CD4-positive, alpha-beta T cell (primary cell): ENCODE measurements at places on chromosomes 7 and 10.

- DNase-seq: peak; percentile 20
Measured at GRCh38 chr10:35409094-35409582, 72.8 kb downstream of the CCNY start.

DNA sequence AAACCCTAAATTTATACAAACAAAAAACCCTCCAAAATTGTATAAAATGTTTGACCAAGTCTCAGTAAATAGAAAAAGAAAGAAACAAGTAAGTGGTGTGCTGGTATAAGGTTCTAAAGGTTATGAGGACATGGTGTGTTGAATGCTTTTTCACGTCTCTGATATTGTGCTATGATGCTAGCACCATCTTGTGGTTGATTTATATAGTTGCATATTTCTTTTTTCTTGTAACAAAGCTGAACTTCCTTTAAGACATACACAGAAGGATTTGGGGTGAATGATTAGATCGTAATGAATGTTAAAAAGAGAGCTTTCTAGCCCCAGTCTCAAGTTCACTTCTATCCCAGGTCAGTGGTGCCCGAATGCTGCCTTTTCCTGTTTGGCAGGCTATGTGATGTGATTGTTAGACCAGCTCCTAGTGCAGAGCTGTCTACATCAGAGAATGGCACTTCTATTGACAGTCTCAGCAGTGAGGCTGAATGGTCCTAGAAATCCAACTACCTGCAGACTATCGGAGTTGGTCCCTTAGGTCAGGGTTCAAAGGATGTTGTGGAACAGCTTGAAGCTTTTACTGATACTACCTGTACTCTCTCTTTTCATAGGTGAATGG is 25.0 kb downstream of the VTI1A start:
- DNase-seq: no peak

GRCh38 chr7:157712666-157713235 is 375.9 kb downstream of the DNAJB6 start:
- no peak for DNase-seq

DNA sequence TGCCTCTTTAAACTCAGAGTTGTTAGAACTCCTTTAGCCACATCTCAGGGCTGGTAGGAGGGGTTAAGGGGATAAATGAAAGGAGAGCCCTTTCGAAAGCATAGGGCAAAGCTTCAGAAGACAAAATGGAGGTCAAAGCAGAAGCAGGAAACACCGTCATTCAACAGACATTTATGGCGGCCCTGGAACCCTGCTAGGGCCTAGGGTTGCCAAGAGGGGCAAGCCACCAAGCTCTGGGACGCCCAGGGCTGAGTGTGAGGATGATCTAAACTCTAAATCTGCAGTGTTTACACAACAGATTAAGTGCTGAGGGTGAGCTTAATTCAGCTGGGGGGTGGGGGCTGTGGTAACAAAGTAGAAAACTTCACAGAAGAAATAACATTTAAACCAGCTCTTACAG is 79.0 kb upstream of the NFE2L3 start:
- DNase-seq: no peak

DNA sequence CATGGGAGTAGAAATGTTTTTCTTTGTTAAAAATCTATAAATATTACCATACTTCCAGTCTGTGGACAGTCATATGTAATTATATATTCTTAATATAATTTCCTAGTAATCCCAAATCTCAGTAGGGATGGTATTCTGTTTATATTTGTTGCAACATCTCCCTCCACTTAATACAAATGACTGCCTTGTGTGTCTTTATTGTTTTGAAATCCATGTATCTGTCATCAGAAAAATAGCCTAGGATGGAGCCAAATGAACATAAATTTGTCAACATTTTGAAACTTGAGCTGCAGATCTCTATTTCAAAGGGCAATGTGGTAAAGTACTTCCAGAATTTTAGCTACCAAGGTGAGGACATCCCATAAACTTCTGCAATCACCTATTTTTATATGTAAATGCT is 290.7 kb downstream of the TSPAN12 start:
- no peak for DNase-seq

DNA sequence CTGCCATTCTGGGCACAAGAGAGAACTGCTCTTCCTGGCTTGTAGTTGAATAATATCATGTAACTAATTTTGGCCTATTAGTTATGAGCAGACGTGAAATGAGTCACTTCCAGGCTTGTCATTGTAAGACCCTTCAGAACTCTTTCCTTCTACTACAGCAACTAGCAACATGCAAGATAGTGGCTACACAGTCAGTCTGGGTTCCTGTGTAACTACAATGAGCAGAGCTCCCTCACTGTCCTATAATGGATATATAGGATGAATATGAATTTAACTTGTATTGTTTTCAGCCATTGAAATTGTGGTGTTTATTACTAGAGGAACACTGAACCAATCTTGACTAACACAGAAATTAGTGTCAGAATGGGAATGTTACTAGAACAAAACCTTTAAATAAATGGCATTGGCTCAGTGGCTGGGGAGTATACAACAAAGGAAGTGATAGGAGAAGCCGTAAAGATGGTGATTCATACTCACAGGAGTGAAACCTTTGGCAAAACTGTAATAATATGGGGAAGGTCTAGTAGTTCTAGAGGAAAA is 2.9 kb upstream of the MTPN start:
- DNase-seq: no peak

DNA sequence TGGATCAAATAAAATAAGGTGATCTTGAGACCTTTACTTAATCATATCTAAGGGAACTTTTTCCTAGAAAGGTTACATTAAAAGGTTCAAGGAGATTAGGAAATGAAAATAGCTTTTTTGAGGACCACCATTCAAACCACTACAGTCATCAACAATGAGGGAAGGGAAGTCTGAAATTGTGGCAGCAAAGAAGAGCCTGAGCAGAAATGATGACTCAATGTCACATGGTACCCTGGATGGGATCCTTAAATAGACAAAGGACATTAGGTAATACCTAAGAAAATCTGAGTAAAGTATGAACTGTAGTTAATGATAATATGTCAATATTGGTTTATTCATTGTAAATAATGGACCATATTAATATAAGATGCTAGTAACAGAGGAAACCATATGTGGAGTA is 236.0 kb downstream of the SEMA3D start:
- DNase-seq: no peak

DNA sequence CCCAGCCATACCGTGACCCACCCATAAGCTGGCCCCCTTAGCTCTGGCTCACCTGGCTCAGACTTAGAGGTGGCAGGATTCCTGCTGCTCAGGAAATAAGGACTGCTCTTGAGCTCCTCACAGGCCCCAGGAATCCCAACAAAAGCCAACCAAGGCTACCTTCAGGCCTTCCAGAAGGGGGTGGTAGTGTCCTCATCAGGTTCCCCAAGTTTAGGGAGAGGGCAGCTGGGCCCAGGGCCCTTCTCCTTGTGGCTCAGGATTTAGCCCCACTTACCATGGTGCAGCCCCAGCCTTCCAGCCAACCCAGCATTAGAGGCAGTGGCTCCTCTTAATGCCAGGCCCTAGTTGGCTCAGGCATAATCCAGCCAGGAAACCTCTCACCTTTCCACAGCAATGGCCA is 23.5 kb downstream of the NPFFR1 start:
- DNase-seq: no peak

DNA sequence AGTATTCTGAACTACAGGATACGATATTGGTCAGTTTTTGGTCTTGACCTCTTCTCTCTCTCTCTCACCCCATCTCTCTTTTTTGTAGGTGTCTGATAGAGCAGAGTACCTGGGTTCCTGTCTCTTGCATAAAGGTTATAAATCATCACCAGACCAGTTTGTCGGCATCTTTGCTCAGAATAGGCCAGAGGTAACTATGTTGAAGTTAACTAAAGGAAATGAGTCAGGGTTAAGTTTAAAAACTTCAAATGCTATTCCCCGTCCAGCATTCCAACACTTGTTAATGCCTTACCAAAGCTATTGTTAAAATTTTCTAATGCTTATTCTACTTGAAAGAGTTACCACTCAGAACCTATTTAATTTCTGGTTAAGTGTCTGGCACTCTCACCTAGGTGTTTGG is 30.7 kb downstream of the ACSL5 start:
- DNase-seq: no peak

- no peak for DNase-seq
Measured at GRCh38 chr7:140219672-140220524, 43.1 kb upstream of the KDM7A start.

DNA sequence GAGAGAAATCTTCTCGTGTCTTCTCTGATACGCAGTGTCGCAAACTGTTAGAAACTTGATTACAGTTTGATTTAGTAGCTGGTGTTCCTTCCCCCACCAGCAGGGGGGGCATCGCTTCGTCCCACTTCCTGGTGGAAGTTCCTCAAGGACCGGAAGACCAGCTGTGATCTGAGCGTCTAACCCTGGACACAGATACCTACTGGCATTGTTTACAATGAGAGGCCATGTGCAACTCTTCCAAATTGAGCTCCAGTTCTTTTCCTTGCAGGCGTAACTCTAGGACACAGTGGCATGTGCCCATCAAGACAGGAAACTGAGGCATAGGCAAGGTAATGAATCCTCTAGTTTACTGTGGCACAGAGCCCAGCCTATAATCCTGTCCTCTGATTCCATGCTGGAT is 219.0 kb downstream of the CCDC3 start:
- peak; percentile 30 for DNase-seq

GRCh38 chr7:2725178-2726105 is 37.4 kb downstream of the AMZ1 start:
- DNase-seq: no peak

DNA sequence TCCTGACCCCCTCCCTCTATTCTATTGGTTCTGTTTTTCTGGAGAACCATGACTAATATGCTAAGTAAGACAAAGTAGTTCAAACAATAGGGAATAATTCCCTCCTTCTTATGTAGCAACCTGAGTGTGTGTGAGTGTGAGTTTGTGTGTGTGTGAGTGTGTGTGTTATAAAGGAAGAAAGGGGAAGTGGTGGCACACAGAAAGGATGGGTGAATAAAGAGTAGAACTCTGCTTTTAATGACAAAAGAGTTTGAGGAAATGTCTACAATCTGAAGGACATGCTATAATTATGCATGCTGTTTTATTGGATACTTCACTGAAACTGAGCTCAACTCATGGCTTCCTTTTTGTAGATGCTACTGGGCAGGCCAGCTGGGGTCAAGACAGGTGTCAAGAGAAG is 489.5 kb downstream of the REEP3 start:
- no peak for DNase-seq

DNA sequence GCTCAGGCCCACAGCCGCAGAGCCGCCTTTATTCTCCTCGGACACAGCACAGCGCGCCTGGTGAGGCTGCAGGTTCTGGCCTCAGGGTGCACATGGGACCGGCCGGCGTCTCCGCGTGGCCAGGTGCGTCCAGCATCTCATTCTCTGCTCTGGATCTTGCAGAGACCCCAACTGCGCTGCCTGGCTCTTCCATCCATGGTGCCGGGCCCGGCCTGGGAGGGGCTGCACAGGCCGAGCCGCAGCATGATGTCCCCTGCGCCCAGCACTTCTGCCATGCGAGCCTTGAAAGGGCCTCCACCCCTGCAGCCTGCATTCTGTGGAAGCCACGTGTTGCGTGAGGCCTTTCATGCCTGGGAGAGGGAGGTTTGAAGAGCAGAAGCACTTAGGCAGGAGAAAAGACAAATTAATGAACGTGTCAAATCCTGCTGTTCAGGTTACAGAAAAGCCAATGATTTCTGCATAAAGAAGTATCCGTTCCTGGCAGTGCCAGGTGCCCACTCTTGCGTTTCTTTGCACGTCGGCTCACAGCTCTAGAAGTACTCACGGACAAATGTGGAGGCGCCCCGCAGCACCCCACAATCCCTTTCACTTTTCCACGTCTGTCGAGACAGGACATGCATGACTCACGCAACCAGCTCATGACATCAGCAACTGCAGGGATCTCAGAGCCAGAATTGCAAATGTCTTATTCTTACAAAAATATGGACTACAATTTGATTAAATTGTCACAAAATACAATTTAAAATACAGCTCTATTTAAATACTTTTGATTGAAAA is 571.4 kb downstream of the DNAJB6 start:
- DNase-seq: no peak

DNA sequence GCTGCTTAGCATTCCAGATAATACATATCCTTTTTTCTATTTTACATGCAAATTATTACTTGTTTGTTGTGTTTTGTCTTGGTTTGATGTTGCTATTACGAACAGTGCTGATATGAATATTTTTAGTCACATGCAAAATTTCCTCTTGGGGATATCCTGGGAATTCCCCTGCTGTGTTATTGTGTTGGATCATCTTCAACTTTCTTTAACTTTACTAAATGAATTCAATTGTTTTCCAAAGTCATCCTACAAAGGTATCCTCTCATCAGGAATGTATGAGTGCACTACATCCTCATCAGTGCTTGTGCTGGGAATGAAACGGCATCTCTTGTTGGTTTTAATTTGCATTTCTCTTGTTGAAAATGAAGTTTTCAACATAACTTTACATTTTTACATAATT is 87.1 kb downstream of the AASS start:
- DNase-seq: no peak

GRCh38 chr7:47573758-47574481 is 8.0 kb downstream of the TNS3 start:
- no peak for DNase-seq

- no peak for DNase-seq
Measured at GRCh38 chr7:128408709-128409595, 830 bp downstream of the IMPDH1 start.

DNA sequence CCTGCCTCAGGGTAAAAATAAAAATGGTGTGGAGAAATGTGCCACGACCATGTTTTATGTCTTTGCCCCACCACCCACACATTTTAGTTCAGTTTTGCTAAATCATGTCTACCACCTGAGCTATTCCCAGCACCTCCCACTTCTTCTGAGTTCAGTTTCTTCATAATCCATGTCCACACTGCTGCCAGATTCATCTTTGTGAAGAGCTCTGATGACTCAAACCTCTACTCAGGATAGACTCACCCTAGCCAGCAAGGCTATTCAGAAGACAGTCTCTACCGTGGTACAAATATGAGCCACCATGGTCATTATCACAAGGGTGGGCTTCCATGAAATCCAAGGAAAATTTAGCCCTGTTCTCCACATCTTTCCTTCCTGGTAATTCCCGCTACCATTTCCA is 231.1 kb upstream of the PRKCQ start:
- no peak for DNase-seq

DNA sequence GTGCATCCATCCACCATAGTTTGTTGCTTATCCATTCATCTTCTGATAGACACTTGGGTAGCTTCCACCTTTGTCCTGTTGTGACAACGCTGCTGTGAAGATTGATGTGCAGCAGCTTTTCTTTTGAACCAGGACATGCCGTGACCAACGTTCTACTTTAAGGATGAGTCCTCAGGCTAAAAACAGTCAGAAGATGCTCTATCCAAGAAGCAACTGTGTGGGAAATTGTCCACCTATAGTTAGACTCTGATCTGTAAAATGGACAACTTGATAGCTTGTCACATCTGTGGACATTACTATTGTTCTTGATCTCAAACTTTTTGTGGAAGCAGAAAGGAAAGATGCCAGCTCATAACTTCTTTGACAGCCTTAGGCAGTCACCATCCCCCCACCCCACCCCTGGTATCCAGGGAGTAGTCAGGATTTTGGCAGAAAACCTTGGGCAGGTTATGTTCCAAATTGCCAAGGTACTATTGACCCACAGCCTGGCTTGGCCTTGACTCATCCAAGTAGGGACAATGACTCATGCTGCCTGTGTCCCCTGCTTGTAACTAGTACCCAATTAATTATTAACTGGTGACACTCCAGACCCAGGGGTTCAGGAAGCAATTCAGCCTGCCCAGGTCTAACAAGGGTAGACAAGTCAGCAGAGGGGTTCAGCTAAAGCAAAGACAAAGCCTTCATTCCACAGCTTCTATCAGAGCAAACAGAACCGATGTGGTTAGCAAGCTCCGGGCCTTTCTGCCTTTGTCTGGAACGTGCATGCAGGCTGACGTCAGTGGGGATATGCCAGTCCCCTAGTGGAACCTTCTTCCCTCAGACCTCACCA is 99.6 kb upstream of the ANLN start:
- DNase-seq: no peak
